ENCODE measurements at places on chromosomes 2 and 18.

DNA sequence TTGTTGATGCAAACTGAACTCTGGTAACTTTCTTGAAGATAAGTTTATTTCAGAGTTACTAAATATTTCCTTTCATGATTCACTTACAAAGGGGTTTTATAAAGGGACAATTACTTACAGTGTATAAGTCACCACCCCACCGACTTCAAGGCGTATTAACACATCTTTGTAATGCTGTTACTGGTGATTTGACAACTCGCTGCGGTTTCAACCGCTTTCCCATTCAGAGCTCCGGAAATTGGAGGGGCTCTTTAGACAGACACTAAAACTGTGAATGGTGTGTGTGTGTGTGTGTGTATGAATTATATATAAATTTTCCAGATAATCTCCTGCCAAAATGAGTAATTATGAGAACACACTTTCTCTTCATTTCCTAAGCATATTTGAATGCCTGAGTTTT, 4.9 kb downstream of the TM4SF20 start:
- H3K4me3 ChIP-seq = no peak overlapping the region
- peak; percentile 46 for DNase-seq
- peaks cover 29% of the 10 kb centered on the region for H3K4me1 ChIP-seq
- H3K36me3 ChIP-seq = no peaks in the 10 kb centered on the region
- H3K27me3 ChIP-seq = peaks cover 6% of the 10 kb centered on the region
- peak overlapping the region; percentile 73 for H3K27ac ChIP-seq

DNA sequence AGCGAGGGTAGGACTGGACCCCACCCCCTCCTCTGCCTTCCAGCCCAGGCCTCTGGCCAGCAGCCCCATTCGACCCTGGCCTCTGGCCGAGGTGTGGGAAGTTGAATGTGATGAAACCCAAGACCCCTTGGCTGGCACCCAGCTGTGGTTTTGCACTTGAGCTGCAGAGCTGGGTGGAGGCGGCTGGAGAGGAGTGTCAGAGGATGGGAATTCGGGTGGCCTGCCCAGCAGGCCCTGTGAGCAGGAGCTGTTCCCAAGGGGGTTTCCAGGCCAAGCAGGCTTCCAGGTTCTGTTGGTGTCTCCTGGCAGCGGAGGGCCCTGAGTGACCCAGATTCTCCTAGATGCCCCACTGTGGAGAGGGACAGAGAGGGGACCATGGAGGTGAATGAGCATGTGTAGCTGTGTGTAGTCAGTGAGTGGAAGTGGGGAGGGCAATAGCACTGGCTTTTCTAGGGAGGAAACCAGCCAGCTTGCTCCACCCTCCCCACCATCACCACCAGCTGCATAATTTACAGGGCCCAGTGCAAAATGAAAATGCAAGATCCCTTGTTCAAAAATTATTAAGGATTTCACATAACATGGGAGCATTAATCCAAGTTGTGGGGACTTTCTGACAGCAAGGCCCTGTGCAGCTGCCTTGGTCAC, 172.2 kb upstream of the HAAO start:
- peaks cover 12% of the 10 kb centered on the region for H3K4me1 ChIP-seq
- H3K27ac ChIP-seq = no peak overlapping the region
- no peaks in the 10 kb centered on the region for H3K36me3 ChIP-seq

GRCh38 chr2:75224636-75225094, 25.3 kb upstream of the TACR1 start:
- H3K4me3 ChIP-seq = no peak overlapping the region
- peaks cover 7% of the 10 kb centered on the region for H3K27me3 ChIP-seq
- no peak overlapping the region for H3K27ac ChIP-seq
- no peaks in the 10 kb centered on the region for H3K36me3 ChIP-seq
- no peak for DNase-seq

DNA sequence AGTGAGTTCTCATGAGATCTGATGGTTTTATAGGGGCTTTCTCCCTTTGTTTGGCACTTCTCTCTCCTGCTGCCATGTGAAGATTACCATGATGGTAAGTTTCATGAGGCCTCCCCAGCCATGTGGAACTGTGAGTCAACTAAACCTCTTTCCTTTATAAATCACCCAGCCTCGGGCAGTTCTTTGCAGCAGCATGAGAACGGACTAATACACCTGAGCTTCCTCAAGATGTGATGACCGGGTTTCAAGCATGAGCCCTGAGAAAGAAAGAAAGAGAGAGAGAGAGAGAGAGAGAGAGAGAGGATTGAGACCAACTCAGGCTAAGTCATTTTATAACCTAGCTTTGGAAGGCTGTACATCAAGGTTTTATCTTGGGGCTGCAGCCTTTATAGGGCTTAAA, 167.7 kb upstream of the SERPINE2 start:
- no peak overlapping the region for H3K27ac ChIP-seq
- peaks cover 33% of the 10 kb centered on the region for H3K27me3 ChIP-seq
- no peaks in the 10 kb centered on the region for H3K4me1 ChIP-seq
- H3K36me3 ChIP-seq = no peaks in the 10 kb centered on the region
- no peak for DNase-seq
- no peak overlapping the region for H3K4me3 ChIP-seq

GRCh38 chr18:32422978-32423740, 47.5 kb downstream of the GAREM1 start:
- H3K27me3 ChIP-seq = peaks cover 3% of the 10 kb centered on the region
- H3K36me3 ChIP-seq = no peaks in the 10 kb centered on the region
- H3K27ac ChIP-seq = no peak overlapping the region

GRCh38 chr2:78175645-78176044, 653.5 kb upstream of the LRRTM4 start:
- H3K36me3 ChIP-seq = no peaks in the 10 kb centered on the region
- no peaks in the 10 kb centered on the region for H3K4me1 ChIP-seq
- DNase-seq = no peak
- no peaks in the 10 kb centered on the region for H3K27me3 ChIP-seq
- H3K4me3 ChIP-seq = no peak overlapping the region

- peaks cover 65% of the 10 kb centered on the region for H3K36me3 ChIP-seq
- H3K27ac ChIP-seq = no peak overlapping the region
- no peak for DNase-seq
- H3K4me3 ChIP-seq = no peak overlapping the region
- no peaks in the 10 kb centered on the region for H3K4me1 ChIP-seq
- H3K27me3 ChIP-seq = no peaks in the 10 kb centered on the region
Observed at GRCh38 chr2:134448650-134449049, 194.8 kb downstream of the MGAT5 start.

GRCh38 chr2:99297994-99298393, 3.0 kb downstream of the LYG1 start:
- H3K27ac ChIP-seq = no peak overlapping the region
- H3K4me1 ChIP-seq = no peaks in the 10 kb centered on the region
- H3K27me3 ChIP-seq = no peaks in the 10 kb centered on the region
- no peak for DNase-seq
- H3K4me3 ChIP-seq = no peak overlapping the region

DNA sequence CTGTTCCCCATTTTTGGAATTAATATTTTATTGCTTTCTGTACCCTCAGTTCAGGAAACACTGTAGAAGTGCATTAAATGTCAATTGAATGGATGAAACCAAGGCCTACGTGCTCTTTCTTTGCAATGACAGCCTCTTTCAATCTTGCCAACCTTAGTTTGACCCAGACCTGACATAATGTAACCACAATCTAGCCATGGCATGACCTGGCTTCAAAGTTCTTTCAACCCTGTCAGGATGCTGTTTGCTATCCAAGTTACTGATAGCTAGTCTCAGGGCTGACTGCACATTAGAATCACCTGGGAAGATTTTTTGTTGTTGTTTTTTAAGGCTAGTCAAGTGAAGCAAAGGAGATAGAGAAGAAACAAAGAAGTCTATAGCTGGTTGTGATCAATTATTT, 190.9 kb upstream of the PKDCC start:
- no peaks in the 10 kb centered on the region for H3K36me3 ChIP-seq
- H3K27me3 ChIP-seq = peaks cover 12% of the 10 kb centered on the region
- no peak overlapping the region for H3K27ac ChIP-seq
- peaks cover 17% of the 10 kb centered on the region for H3K4me1 ChIP-seq
- no peak for DNase-seq

DNA sequence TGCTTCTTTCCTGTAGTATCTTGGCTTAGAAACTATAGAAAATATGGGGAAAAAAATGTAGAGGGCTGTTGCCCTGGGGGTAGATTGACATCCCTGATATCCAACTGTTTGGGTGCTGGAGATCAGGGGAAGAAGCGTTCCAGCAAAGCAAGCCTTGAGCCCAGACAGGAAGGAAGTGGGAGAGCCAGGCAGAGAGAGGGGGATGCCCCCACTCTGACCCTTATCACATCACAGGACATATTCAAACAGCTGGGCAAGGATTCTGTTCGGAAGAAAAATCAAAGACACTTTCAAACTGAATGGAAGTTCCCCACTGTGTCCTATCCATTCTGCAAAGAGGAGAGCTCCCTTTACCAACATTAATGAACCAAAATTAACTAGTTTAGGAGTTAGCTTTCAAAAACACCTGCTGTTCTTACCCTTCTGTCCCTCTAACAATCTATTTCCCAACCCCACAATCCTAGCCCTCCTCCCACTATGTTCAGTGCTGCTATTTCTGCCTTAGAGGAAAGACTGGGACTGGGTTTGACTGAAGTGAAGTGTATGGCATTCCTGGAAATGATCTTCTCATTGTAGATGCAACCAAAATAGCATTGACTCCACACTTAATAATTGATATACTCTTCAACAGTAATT, 16.9 kb upstream of the KCNG3 start:
- H3K27me3 ChIP-seq = no peaks in the 10 kb centered on the region
- no peaks in the 10 kb centered on the region for H3K36me3 ChIP-seq
- peaks cover 8% of the 10 kb centered on the region for H3K4me1 ChIP-seq
- no peak overlapping the region for H3K27ac ChIP-seq

- H3K4me1 ChIP-seq = no peaks in the 10 kb centered on the region
- no peaks in the 10 kb centered on the region for H3K36me3 ChIP-seq
- no peak overlapping the region for H3K27ac ChIP-seq
- no peak for DNase-seq
Observed at GRCh38 chr18:21264651-21265050, 22.6 kb downstream of the GREB1L start.

- no peak overlapping the region for H3K4me3 ChIP-seq
- no peaks in the 10 kb centered on the region for H3K27me3 ChIP-seq
- no peak overlapping the region for H3K27ac ChIP-seq
- no peaks in the 10 kb centered on the region for H3K36me3 ChIP-seq
Observed at GRCh38 chr18:25827228-25827627, 263.2 kb downstream of the SS18 start.

GRCh38 chr18:74444104-74444503, 13.0 kb downstream of the DIPK1C start:
- no peaks in the 10 kb centered on the region for H3K4me1 ChIP-seq
- no peak overlapping the region for H3K27ac ChIP-seq
- no peak overlapping the region for H3K4me3 ChIP-seq
- no peaks in the 10 kb centered on the region for H3K27me3 ChIP-seq
- DNase-seq = no peak

DNA sequence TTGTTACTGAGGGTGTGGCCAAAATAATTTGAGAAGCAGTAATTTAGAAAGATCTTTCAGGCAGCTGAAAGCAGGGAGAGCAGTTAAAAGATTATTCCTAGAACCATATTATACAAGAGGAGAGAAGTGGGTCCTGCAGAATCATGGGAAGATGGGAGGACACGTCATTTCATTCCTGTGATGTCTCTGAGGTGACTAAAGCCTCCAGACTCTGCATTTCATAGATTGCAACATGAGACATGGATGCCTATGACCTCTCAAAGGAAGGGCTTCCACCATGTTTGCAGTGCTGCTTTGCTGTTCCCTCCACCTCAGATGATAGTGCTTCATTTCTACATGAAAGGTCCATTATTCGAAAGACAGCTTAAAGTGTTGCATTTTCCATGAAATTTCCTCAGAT, 788.4 kb downstream of the TSN start:
- DNase-seq = no peak
- H3K27me3 ChIP-seq = no peaks in the 10 kb centered on the region
- no peaks in the 10 kb centered on the region for H3K36me3 ChIP-seq
- no peak overlapping the region for H3K27ac ChIP-seq
